NCI-H2107 (cell line): ENCODE measurements at places on chromosomes 13 and 19.

GRCh38 chr13:44806826-44807225 is 182.4 kb downstream of the NUFIP1 start:
- DNase-seq: no peak

GRCh38 chr13:97502706-97503105 is 68.7 kb downstream of the RAP2A start:
- DNase-seq: no peak

GRCh38 chr19:33460221-33460908 is 61.2 kb downstream of the PEPD start:
- DNase-seq: no peak

DNA sequence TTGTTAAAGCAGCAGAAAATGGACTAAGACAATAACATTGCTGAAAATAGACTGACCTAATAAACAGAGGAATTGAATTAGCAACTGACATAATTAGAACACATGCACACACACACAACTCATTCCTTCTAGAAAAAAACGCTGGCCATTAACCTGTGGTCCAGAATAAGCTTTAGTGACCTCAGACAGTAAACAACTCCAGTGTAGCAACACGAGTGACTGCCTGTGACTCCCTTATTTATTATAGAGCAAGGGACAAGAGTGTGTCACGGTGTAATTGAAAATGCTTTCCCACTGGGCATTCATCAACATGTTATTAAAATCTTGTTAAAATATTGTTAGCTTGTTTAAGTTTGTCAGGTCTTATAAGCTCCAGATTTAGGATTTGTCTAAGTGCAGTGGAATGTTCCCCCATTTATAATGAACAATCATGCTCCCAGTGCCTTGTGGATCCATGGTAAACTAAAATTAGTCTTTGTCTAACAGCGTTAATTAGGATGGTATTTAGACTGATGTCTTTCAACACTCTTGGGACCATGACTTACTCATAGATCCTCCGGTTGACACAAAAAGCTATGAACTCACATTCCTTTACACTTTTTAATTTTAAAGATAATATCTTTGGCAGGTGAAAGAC is 111.7 kb upstream of the IRS2 start:
- no peak for DNase-seq

- no peak for DNase-seq
These were observed 185.3 kb downstream of the LHFPL6 start for GRCh38 chr13:39417643-39418042.

- no peak for DNase-seq
These were observed 78.8 kb downstream of the MZT1 start for GRCh38 chr13:72648513-72649065.

- no peak for DNase-seq
These were observed 129.1 kb downstream of the TM9SF2 start for GRCh38 chr13:99630269-99630898.

DNA sequence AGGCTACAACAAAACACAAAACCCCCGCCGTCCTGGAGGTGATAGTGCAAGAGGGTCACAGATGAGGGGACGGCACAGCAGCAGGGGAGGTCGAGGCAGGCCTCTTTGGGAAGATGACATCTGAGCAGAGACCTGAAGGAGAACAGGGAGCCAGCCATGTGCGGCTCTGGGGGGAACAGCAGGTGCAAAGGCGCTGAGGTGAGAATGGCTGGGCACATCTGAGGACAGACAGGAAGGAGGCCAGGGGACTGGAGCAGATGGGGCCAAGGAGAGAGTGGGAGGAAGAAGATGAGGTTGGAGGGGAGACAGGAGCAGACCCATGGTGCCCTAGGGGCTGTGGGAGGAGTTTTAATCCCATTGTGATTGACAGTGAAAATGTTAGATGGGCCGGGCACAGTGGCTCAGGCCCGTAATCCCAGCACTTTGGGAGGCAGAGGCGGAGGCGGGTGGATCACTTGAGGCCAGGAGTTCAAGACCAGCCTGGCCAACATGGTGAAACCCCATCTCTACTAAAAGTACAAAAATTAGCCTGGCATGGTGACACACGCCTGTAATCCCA is 1.8 kb upstream of the CKM start:
- no peak for DNase-seq

DNA sequence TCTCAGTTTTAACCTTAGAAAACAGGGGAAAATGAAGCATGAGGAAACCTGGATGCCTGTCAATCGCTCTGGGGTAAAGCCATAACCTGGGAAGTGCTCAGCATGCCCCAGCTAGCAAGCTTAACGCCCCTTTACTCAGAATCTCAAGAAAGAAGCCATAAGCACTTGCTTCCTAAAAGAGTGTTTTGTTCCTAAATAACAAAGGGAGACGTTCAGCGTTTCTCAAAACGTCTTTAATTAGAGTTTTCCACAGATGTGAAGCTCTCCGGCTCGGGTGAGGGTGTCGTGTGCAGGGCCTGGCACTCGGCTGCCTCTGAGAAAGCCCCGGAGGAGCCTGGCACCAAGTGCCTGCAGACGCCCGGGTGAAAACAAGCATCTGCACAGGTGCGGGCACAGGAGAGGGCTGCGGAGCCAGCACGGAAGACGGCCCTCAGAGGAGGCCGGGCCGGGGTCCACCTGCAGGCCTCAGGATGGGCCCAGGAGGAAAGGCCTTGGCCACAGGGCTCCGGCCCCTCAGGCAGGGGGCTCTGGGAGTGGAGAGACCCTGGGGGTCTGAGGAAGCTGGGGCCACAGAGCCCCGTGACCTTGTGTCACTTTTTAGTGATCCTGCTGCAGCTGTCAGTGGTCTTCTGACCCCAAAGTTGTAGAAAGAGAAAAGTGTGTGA is 6.2 kb downstream of the GAS6 start:
- DNase-seq: no peak

- no peak for DNase-seq
These were observed 271.6 kb downstream of the SPRY2 start for GRCh38 chr13:80069374-80069773.

- no peak for DNase-seq
These were observed 15.0 kb upstream of the KLF2 start for GRCh38 chr19:16309643-16310042.

DNA sequence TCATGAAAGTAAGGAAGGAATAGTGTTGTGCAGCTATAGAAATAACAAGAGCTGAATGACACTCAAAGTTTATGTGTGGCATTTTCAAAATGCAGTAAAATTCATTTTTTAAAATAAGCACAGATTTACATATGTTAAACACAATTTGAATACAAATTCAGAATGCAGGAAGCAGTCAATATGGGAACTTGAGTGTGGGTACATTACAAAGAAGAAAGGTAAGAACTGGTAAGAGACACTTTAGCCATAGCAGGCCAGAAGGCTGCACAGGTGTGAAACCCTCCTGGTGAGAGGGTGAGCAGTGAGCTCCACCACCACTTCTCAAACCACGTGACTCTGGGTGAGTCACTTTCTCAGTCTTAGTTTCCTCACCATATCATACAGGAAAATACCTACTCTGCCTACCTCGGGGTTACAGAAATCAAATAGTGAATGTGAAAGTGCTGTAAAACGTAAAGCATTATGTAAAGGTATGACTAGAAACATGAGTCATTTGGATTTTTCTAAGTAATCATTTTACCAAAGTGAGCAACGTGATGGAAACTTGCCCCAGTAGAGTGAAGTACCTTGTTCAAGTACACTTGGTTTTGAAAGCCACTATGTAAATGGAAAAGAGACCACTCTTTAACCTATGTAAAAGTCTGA is 40.5 kb downstream of the USP12 start:
- no peak for DNase-seq

- no peak for DNase-seq
These were observed 15.2 kb downstream of the ZSCAN5C start for GRCh38 chr19:56217039-56217949.

DNA sequence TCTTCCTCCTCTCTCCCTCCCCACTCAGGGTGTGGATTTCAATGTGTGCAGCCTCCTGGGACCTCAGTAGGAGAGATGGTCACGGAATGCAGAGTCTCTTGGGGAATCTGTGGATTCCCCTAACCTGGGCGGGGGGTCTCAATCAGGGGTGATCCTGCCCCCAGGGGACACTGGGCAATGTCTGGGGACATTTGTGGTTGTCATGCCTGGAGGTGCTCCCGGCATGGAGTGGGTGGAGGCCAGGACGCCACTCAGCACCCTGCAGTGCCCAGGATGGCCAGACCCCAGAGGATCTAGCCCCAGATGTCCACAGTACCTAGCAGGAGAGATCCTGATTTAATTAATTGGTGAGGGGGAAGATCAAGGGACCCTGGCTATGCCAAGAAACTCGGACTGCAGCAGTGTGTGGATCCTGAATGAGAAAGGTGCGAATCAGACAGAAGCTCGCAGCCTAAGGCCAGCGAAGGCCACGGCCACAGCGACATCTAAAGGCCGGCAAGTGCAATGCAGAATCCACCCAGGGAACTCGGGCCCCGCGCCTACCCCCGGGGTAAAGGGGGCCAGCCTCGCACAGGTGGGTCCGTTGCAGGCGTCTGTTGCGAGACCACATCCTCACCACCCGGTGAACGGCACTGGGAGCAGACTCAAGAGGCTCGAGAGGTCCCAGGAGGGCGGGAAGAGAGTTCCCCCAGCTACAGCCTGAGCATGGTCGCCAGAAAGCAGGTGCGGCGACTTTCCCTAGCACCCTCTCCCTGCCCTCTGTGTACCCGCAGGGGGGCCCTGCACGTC is 88.8 kb downstream of the GNG7 start:
- DNase-seq: no peak

DNA sequence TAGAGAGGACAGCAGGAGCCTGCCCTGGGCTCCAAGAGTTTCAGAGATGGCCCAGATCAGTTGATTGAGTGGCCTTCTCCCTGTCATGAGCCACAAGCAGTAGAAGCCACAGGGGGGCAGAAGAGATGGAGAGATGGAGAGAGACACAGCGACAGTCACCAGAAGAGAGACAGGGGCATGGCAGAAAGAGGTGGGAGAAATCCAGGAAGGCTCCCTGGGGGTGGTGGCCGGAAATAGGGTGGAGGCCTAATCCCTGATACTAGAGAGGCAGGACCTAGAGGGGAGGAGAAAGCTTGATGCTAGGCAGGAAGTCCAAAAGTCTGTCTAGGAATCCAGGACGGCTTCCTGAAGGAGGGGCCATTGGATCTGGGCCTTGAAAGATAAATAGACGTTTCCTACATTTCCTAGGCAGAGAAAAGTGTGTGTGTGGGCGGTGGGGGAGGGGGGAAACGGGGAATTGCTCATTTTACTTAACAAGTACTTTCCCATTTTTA is 9.6 kb upstream of the TPM4 start:
- DNase-seq: no peak
